GM03348 (cell line): ENCODE measurements at places on chromosomes 4 and X.

GRCh38 chrX:13463608-13464007, 105.8 kb upstream of the EGFL6 start:
- DNase-seq = peak; percentile 32

DNA sequence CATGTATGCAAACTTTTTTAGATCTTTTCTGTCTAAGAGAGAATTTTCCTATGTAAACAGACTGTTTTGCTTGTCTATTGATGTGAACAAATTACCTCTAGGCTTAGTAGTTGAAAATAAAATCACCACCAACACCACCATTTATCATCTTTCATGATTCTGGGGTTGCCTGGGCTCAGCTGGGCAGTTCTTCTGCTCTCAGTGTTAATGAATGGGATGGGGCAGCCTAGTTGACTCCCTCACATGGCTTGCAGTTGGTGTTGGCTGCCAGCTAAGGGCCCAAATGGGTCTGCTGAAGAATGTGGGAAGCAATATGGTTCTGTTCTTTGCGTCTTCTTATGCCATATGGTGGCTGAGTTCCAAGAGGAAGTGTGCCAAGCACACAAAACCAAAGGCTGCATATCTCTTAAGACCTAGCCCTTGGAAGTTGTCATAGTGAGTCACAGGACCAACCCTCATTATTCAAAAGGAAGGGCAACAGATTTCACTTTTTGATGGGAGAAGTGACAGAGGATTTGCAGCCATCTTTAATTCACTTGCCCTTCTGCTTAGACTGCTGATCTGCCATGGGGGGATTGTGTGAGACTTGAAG, 17.9 kb downstream of the REELD1 start:
- no peak for DNase-seq

- DNase-seq = no peak
Measured at GRCh38 chrX:7711167-7711566, 131.8 kb upstream of the VCX start.

DNA sequence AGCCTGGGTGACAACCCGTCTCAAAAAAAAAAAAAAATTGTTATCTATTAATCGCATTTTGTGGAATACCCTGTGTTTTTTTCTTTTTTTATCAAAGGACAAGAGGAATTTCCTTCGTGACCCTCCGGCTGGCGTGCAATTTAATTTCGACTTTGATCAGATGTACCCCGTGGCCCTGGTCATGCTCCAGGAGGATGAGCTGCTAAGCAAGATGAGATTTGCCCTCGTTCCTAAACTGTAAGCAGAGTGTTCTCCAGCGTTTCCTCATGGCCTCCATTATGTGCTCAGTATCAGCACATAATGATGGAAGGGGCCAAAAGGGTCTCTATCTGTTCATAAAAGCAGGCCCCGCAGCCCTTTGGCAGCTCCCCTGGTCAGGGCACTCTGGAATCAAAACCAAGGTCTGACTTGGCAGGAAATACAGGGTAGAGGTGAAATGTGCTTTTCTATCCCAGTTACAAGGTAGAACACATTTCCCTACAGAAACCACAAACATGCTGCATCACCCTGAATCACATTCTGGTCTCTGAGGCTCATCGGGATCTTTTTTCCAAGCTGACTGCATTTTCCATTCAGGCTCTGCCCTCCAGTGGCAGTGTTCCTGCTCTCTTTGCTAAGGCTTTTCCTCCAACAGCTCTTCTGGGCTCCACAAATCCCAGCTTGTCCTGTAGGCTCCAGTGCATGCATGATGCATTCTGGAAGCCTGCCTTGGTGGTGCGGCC, 24.4 kb downstream of the SYAP1 start:
- peak; percentile 53 for DNase-seq

- DNase-seq = no peak
Measured at GRCh38 chr4:85482010-85482738, 7.2 kb downstream of the ARHGAP24 start.

- no peak for DNase-seq
Measured at GRCh38 chr4:183263787-183264386, 56.2 kb downstream of the CLDN22 start.

DNA sequence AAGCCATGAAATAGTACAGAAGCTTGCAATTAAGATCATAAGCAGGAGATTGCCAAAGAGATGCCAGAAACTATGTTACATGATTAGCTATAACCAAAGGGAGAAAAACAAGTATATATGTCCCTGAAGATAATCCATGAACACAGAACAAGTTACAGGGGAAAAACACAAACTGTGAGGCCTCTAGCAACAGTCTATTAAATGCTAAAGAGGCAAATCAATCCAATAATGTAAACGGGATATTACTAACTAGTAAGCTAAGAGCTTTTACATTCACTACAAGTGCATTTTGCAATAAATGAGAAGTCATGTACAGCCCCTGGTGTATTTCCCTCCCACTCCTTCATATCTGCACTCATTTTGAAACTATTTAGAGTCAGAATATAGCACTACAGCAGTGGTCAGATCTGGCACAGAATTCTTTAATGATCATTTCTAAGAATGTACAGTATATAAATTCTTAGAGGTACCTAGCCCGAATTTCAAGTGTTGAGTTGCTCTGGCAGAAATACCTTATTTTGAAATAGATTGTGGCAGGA, 449.8 kb upstream of the SMIM31 start:
- DNase-seq = no peak

DNA sequence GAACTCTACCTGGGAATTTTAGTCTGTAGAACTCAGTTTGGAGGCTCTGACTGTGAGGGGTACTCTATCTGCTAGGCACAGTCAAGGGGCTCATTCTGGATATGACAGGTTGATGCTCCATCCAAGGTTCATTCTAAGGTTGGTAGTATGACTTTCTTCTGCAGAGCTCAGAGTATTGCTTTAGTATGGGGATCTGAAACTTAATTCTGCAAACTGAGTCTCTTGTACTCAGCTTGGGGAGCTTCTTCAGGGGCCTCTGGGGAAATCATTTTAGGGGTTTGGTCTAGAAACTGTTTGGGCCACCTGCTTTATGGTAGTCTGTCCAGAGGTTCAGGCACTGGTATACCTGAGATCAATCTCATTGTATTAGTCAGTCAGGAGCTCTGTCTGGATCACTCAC, 9.7 kb upstream of the TSR2 start:
- DNase-seq = no peak

- DNase-seq = peak; percentile 50
Measured at GRCh38 chrX:19174401-19175025, 52.2 kb upstream of the ADGRG2 start.

- no peak for DNase-seq
Measured at GRCh38 chrX:131521824-131522223, 22.1 kb upstream of the OR13H1 start.

- no peak for DNase-seq
Measured at GRCh38 chrX:139720979-139721378, 13.0 kb upstream of the MCF2 start.

- no peak for DNase-seq
Measured at GRCh38 chr4:147727476-147728028, 4.3 kb upstream of the ARHGAP10 start.

- no peak for DNase-seq
Measured at GRCh38 chrX:39049975-39050374, 248.7 kb downstream of the MID1IP1 start.

DNA sequence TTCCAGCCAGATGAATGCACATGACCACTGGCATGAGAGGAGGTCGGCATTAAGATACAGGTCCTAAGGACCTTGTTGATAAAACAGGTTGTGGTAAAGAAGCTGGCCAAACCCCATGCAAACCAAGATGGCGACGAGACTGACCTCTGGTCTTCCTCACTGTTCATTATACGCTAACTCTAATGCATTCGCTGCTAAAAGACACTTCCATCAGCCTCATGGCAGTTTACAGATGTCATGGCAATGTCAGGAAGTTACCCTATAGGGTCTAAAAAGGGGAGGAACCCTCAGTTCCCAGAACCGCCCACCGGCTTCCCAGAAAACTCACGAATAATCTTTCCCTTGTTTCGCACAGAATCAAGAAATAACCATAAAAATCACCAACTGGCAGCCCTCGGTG, 182.4 kb downstream of the DHRSX start:
- DNase-seq = no peak

DNA sequence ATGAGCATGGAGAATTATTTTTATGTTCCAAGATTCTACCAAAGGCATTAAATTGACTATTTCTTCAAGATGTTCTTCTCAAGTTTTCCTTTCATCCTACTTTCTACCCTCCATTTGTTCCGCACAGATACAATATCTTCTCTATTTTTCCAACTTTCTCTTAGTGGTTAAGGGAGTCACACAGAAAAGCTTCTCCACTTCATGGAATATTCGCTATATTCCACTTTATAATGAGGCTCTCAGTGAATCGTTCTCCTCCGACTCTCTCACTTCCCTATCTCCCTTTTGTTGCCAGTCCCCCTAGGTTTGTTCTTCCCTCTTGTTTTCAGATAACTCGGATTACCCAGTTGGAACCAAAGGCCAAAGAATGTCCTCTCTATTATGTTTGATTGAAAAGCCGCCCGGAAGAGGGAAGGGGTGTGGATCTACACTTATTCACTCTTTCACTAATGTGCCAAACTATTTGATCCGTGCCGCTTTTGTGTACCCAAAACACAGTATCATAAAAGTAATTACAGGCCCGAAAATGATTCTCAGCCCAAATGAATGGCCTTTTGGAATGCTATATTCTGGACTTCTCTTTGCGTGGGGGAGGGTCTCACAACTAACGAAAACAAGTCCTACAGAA, 1.2 kb downstream of the SH3D19 start:
- DNase-seq = no peak

DNA sequence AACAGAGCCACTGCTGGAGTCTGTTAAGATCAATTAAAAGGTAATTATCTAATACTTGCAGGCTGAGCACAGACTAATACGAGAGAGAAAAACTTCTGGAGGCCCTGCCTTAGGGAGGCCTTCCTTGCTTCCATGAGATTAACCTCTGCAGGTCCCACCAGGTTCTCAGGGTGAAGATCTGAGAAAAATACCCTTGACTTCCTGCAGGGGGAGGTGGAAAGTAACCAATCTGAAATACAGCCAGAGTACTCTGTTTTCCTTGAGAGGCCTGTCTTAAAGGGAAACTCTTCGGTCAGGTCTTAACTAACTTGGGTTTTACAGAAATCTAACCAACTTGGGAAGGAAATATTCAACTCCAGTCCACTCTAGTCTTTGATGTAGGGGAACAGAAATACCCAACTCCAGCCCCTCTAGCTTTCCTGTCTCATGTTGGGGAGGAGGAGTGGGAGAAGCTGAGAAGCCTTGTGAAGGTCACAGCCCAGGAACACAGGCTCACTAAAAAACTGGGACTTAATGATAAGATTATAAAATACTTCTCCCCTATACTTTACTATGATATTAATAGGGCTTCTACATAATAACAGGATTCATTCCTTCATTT, 77.1 kb downstream of the TBCK start:
- DNase-seq = peak; percentile 26

- peak; percentile 57 for DNase-seq
Measured at GRCh38 chr4:88138561-88138960, 19.9 kb downstream of the ABCG2 start.

GRCh38 chr4:85491527-85491926, 16.6 kb downstream of the ARHGAP24 start:
- no peak for DNase-seq

GRCh38 chrX:40573763-40574162, 7.0 kb upstream of the ATP6AP2 start:
- no peak for DNase-seq

GRCh38 chr4:60344908-60345307, 855.2 kb upstream of the ADGRL3 start:
- no peak for DNase-seq

DNA sequence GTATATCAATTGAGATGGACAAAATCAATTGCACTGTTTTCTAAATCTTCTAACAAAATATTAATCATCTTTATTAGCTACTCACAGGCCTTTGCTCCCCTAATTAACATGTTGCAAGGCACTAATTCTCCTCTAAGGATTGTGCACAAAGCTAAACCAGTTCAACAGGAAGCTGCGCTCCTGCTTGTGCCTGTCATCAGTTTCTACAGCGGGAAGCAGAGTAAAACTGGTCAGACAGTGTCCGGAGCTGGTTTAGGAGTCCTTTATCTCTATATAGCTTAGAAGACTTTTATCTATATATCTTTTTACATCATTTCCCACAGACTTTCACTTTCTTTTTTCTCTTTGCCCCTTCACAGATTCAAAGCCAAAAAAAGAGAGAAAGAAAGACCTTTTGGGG, 79.1 kb downstream of the ELOVL6 start:
- no peak for DNase-seq

- DNase-seq = no peak
Measured at GRCh38 chrX:77450415-77450814, 3.2 kb downstream of the FGF16 start.

- no peak for DNase-seq
Measured at GRCh38 chr4:103410386-103410785, 212.2 kb upstream of the CENPE start.

DNA sequence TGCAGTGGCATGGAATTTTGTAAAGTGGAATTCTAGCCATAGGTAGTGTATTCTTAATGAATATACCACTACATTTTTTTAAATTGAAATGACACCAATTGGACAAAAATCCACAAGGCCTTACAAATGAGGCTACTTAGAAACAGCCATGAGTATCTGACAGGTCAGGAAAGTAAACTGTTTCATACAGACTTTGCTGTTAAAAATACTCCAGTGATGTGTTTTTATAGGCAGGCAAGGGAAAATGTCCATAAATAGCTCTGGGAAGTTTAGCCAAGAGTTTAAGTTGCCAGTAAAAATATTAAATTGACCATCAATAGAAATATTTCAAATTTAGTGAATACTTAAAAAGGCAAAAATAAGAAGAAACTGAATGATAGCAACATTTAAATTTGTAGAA, 41.8 kb upstream of the PDLIM5 start:
- DNase-seq = no peak

- DNase-seq = no peak
Measured at GRCh38 chr4:124429746-124430250, 282.7 kb downstream of the ANKRD50 start.

DNA sequence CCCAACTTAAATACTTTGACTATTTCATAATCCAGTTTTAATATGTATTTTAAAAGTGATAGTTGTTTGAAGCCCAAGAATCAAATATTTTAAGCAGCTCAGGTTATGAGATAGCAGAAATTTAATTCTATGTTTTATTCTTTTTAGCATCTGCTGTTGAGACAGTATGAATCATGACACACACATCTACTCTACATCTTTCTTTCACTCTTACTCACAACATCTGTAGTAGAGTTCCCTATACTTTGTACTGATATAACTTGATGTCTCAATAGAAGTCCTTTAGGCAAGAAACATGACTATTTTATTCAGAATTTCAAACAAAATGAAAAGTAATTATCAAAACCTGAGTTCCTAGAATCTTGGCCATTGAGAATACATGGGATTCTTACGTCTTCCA, 187.9 kb upstream of the GNPDA2 start:
- DNase-seq = no peak

DNA sequence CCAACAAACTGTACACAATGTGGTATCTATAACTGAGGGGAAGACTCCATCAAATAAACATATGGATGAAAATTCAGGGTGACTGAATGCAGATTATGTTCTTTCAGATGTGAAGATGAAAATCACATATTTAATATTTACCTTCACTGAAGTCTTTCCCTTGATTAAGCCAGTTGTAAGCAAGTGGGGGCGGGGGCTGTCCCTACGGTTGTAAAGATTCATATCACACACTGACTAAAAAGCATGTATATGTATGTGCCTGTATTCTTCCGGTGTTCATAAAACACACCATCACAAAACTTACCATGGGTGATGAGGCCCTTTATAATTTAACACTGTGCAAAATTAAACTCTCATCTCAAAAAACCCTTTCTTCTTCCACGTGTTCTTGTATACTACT, 1.3 kb downstream of the TAB3 start:
- no peak for DNase-seq
